ENCODE measurements at places on chromosomes 13 and 19.

DNA sequence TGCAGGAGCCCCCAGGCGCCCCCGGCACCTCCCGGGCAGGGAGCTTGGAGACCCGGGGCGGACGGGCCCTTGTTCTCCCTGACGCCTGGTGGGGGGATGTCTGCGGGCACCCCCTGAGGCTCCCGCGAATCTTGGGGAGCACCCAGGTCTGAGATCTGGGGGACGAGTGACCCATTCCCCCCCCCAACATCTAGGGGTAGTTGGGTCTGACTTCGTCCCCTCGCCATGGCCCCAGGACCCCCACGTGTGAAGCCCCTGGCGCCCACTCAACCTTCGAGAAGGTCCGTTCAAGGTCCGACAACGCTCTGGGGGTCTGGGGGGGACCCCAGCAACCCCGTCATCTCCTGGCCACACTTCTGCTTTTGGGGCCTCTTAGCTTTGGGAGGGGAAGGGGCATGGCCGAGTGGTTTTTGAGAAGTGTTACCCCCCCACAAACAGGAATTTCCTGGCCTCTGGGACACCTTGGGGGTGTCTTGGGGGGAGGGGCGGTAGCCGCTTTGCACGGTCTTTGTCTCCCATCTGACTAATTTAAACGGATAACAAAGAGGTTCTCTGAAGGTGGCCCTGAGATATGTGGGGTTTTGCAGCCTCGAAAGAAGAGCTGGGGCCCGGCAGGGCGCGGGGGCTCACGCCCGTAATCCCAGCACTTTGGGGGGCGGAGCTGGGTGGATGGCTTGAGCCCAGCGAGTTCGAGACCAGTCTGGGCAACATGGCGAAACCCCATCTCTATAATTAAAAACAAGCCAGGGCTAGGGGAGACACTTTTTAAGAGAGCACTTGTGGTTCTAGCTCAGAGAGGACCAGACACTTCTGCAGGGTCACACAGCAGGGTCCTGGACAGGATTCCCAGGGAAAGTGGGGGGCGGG is 608 bp downstream of the CNN2 start:
- DNase-seq: no peak

DNA sequence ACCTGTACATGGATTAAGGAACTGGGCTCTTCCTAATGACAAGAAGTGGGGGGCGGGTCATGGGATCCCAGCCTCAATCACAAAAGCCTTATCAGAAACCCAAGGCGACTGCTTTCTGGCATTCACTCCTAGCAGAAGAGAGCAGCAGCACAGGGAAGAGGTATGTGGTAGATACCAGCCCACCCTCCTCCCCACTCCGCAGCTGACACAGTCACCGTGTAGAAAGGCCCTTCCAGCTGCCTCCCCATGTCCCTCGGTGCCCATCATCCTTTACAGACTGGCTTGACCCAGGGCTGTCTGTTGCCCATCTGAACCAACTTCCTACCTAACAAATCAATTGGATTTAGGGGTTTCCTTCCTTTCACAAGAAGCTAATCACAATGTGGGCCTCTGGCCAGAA is 3.1 kb upstream of the DHRS12 start:
- no peak for DNase-seq

GRCh38 chr13:65914716-65915115 is 1315.4 kb downstream of the PCDH9 start:
- no peak for DNase-seq

DNA sequence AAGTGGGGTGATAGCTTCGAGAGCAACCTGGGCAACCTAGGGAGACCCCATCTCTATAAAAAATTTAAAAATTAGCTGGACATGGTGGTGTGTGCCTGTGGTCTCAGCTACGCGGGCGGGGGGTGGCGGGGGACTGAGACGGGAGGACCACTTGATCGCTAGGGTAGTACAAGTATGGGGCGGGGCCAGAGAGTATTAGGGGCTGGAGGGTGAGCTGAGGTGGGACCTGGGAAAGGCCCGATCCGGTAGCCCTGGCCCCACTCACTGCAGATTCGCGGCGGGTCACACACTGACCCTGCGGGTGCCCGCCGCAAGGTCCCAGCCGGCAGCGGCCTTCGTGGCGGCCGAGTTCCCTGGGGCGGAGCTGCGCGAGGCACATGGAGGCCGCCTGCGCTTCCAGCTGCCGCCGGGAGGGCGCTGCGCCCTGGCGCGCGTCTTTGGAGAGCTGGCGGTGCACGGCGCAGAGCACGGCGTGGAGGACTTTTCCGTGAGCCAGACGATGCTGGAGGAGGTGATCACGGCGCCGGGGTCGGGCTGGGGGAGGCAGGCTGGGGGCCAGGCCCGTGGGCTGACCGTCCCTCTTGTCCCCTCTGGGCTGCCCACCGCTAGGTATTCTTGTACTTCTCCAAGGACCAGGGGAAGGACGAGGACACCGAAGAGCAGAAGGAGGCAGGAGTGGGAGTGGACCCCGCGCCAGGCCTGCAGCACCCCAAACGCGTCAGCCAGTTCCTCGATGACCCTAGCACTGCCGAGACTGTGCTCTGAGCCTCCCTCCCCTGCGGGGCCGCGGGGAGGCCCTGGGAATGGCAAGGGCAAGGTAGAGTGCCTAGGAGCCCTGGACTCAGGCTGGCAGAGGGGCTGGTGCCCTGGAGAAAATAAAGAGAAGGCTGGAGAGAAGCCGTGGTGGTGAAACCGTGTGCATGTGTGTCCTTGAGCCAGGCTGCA is 2.0 kb upstream of the ARHGAP45 start:
- no peak for DNase-seq

- no peak for DNase-seq
These were observed 3.9 kb upstream of the CSNK1G2 start for GRCh38 chr19:1936916-1937610.

- no peak for DNase-seq
These were observed 29.4 kb upstream of the ZNF492 start for GRCh38 chr19:22604571-22605274.

GRCh38 chr13:60229708-60230272 is 66.1 kb upstream of the DIAPH3 start:
- no peak for DNase-seq

DNA sequence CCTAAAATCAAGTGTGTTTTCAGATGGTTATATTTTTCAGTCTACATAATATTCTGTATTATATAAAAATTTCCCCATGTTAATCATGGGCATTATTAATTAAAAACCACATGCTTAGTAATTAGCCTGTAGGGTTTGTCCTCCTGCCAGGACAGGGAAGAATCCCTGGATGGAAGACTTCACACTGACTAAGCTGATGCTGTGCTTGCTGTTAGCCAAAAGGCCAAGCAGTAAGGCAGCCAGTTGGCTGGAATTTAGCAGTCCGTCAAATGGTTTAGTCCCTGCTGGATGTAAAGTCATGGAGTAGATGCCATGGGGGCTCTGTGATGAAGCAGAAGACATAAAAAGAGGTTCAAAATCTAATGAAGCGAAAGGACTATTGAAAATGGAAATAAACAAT is 168.0 kb upstream of the OBI1 start:
- no peak for DNase-seq

DNA sequence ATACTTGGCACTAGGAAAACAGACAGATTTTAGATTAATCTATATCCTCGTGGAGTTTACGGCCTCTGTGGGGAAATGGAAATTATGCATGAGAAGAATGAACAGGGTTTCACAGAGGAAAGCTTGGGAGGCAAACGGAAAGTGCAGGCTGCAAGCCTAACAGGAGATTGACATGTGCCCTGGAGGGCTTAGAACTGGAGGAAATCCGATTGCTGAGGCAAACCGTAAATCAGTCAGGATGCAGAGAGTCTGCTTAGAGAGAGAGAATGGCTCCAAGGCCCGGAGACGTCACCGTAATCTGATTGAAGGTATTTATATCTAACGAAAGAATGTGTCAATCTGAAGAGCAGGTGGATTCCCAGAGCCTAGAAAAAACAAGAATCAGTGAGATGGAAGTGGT is 143.2 kb downstream of the KATNAL1 start:
- no peak for DNase-seq

DNA sequence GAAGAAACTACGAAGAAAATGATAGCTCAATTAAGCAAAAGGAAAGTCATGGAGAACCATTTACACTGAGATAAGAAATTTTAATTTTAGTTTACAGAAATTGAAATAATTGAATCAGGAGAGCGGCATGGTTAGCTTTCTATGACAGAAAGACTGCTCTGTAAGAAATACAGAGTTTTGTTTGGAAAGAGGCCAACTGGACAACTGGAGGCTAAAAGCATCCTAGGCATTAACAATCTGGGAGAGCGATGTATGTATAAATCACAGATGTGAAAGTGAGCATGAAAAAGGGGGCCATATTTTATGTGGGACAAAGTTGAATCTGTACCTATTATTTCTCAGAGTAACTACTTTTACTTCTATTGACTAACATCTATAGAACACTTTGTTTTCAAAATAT is 1608.8 kb upstream of the PCDH20 start:
- DNase-seq: no peak

- DNase-seq: no peak
These were observed 103.3 kb upstream of the MLNR start for GRCh38 chr13:49116873-49117272.

GRCh38 chr19:10270616-10271394 is at the start of gene ICAM1:
TSS of gene ICAM1 (plus strand) at chr19:10271120. CDS start at chr19:10271160, 40 bp downstream.
- no peak for DNase-seq

DNA sequence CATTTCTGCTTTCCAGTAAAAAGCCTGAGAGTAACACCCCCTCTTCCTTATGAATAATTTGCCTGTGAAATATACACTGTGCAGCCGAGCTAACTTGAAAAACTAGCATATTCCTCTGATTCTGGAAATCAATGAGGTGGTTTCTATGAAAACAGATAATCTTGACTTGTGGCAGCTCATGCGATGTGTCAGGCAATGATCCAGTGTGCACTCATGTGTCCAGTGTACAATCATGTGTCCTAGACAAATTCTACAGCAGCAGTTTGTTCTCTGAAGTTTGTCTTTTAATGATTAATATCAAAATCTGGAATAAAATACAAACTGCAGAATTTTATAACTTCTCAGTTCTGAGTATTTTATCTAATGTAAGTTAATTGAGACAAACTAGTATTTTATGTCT is 2213.9 kb upstream of the PCDH20 start:
- no peak for DNase-seq

DNA sequence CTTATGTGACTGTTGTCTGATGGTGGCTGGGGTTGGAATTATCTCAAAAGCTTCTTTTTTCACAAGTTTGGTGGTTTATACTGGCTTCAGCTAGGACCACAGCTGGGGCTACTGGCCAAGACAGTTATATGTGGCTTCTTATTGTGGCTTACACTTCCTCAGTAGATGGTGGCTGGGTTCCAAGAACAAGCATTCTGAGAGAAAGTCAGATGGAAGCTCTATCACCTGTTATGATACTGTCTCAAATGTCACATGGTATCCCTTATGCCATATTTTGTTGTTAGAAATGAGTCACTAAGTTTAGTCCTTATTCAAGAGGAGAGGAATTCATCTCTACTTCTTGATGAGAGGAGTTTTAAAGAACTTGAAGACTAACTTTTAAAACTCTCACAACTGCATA is 41.6 kb downstream of the NDFIP2 start:
- DNase-seq: no peak

DNA sequence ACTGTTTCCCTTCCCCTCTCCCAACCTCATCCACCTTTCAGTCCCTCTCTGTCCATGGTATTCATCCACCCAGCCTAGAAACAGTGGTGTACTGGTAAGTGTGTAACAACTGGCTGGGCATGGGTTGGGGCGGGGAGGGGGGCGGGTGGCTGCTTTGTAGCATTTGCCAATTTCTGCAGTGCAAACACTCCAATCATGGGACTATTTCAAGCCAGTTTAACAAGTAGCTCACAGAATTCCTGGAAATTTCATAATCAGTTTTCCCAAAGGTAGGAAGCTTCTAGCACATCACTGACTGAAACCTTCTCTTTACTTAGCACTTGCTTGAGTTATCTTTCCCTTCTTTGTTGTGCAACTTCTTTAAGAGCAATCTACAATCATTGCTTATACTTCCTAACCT is 100.8 kb upstream of the WASF3 start:
- DNase-seq: no peak

- DNase-seq: peak; percentile 26
These were observed 669 bp downstream of the GADD45B start for GRCh38 chr19:2476451-2477140.

GRCh38 chr19:4369888-4370260 is 26.5 kb downstream of the MPND start:
- peak; percentile 63 for DNase-seq

GRCh38 chr13:95122063-95122462 is 179.2 kb downstream of the ABCC4 start:
- no peak for DNase-seq

DNA sequence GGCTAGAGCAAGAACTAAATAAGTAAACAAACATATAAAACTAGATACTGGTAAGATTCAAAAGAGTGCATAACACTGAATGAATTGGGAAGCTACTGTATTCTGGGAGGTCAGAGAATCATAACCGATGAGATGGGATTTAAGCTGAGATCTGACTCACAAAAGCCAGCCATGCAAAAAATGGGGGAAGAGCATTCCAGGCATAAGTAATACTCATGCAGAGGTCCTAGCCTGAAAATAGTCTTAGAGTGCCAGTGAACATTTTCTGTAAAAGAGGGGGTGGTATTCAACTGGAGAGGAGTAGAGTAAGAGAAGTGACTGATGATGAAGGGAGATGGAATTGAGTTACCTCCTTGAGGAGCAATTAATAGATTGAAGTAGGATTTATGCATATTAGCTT is 872.0 kb upstream of the GPC6 start:
- DNase-seq: no peak

GRCh38 chr19:34428549-34429285 is 536 bp downstream of the UBA2 start:
- DNase-seq: peak; percentile 13
